CD4-positive, alpha-beta memory T cell (primary cell): ENCODE measurements at places on chromosomes 13 and 19. TPM values are rescaled to one million over a fixed set of nuclear protein-coding genes. Genes with fewer than 3 reads are reported as not detected.

DNA sequence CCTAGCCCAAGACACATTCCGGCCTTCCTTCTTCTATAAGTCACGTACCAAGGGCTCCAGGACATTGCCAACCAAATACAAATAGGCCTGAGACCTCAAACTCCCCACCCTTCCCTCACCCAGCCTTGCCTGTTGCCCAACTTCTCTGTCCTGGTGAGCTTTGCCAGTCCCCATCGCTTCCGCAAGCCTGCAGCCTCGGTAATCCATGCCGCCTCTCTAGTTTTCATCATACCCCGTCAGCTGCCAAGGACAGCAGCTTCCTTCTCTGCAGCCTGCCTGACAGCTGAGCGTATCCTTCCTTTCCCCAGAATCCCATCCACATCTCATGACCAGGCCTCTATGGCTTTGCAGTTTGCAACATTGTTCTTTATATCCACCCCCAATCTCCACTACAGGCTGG is 36.6 kb upstream of the POMP start:
- H3K27ac ChIP-seq, result no peak overlapping the region
- H3K4me3 ChIP-seq, result no peak overlapping the region
- H3K4me1 ChIP-seq, result no peaks in the 10 kb centered on the region
- no peaks in the 10 kb centered on the region for H3K27me3 ChIP-seq
- DNase-seq, result no peak

ZNF730 gene
- not detected for total RNA-seq

TNFSF9 gene
- 0.64 TPM for total RNA-seq

SYNGR4 gene
- total RNA-seq, result not detected

- no peak overlapping the region for H3K27ac ChIP-seq
- no peaks in the 10 kb centered on the region for H3K36me3 ChIP-seq
- peak; percentile 12 for DNase-seq
- no peak overlapping the region for H3K4me3 ChIP-seq
- no peaks in the 10 kb centered on the region for H3K4me1 ChIP-seq
These were observed 65.6 kb downstream of the UFM1 start for GRCh38 chr13:38415233-38415632.

GRCh38 chr13:74751739-74752138 is 617.5 kb upstream of the KLF12 start:
- no peaks in the 10 kb centered on the region for H3K4me1 ChIP-seq
- no peak overlapping the region for H3K27ac ChIP-seq
- DNase-seq, result no peak
- no peak overlapping the region for H3K4me3 ChIP-seq

DNA sequence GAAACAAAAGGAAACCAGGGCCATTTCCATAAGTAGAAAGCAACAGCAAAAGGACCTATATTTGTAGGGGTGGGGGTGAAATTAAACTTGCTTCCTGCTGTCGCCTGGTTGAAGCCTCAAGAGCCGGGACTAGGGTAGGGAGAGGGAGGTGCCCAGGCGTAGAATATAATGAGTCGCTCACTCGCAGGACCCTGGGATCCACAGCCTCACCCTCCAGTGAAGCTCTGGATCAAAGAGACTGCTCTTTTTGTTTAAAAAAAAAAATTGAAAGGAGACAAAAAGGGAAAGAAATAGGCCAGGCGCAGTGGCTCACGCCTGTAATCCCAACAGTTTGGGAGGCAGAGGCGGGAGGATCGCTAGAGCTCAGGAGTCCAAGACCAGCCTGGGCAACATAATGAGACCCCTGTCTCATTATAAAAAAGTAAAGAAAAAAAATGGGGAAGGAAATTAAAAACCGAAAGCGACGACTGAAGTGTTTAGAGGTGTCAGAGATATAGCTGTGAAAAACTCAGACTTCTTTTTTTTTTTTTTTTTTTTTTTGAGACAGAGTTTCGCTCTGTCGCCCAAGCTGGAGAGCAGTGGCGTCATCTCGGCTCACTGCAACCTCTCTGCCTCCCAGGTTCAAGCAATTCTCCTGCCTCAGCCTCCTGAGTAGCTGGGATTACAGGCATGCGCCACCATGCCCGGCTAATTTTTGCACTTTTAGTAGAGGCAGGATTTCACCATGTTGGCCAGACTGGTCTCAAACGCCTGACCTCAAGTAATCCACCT is 10.9 kb upstream of the ADGRE5 start:
- no peaks in the 10 kb centered on the region for H3K36me3 ChIP-seq
- DNase-seq, result peak; percentile 74
- peak overlapping the region; percentile 63 for H3K4me3 ChIP-seq
- peak overlapping the region; percentile 100 for H3K27ac ChIP-seq
- peaks cover 95% of the 10 kb centered on the region for H3K4me1 ChIP-seq
- no peaks in the 10 kb centered on the region for H3K27me3 ChIP-seq

GRCh38 chr13:41802043-41802683 is 158.7 kb downstream of the VWA8 start:
- H3K27me3 ChIP-seq, result no peaks in the 10 kb centered on the region
- H3K27ac ChIP-seq, result no peak overlapping the region
- H3K36me3 ChIP-seq, result peaks cover 3% of the 10 kb centered on the region
- H3K4me3 ChIP-seq, result no peak overlapping the region
- no peak for DNase-seq
- no peaks in the 10 kb centered on the region for H3K4me1 ChIP-seq
